ENCODE measurements at places on chromosomes 7 and 10. TPM values are rescaled to one million over a fixed set of nuclear protein-coding genes. Genes with fewer than 3 reads are reported as not detected.

ZNF487 gene
- 6.0 TPM for total RNA-seq

AKR1C1 gene
- total RNA-seq: 7,564 TPM

GPR146 gene
- total RNA-seq: 12.2 TPM

PON1 gene
- total RNA-seq: not detected

P4HA1 gene
- 110 TPM for total RNA-seq

STAG3 gene
- total RNA-seq: not detected

ITIH5 gene
- total RNA-seq: not detected

NXPH1 gene
- 0.14 TPM for total RNA-seq

LRIT1 gene
- total RNA-seq: not detected
